ENCODE measurements at places on chromosomes 11 and 22.
A peak's percentile ranks its signal among the peaks of the same experiment; 100 is the strongest.

DNA sequence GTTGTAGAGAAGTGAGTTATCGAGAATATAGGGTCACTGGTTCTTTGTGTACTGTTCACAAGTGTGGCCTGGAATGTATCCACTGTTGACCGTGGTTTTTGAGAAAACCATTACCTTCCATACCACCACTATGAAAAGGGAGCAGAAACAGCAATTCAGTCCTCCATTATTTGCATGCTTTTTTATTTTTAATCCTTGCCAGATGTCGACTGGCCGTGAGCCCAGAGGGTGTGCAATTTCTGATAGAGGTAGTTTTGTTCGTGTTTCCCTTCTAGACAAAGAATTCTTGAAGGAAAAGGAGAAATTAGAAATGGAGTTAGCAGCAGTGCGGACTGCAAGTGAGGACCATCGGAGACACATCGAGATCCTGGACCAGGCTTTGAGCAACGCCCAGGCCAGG, 81.7 kb downstream of the AMOTL1 start:
- no peak for DNase-seq

GRCh38 chr11:115333121-115333520, 171.1 kb downstream of the CADM1 start:
- DNase-seq = no peak

- no peak for DNase-seq
Observed at GRCh38 chr11:2127482-2128129, 11.6 kb downstream of the IGF2 start.

DNA sequence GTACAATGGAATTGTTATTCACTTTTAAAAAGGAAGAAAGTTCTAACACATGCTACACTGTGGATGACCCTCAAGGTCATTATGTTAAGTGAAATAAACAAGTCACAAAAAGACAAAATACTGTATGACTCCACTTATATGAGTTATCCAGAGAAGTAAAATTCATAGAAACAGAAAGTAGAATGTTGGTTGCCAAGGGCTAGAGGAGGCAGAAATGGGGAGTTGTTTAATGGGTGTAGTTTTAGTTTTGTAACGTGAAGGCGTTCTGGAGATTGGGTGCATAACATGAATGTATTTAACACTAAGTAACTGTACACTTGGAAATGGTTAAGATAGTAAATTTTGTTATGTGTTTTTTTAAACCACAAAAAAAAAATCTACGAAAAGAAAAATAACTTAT, 43.8 kb downstream of the CCDC81 start:
- no peak for DNase-seq

- peak; percentile 85 for DNase-seq
Observed at GRCh38 chr22:23696326-23696851, 5.6 kb downstream of the RGL4 start.

DNA sequence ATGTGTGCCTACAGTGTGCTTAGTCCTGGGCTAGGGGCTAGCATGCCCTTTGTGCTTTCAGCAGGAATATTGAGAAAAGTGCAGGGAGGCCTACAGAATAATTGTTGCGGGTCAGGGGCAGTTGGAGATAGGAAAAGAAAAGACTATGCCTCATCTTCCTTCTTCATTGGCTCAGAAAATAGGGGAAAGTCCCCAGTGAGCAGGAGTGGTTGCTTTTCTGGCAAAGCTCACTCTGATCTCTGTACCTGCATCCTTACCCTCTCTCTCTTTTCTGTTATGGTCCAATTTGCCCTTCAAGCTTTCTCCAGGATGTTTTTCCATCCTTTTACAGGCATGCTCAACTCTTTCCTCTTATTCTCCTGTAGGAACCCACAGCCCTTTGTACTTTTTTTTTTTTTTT, 29.5 kb upstream of the RRM1 start:
- no peak for DNase-seq

DNA sequence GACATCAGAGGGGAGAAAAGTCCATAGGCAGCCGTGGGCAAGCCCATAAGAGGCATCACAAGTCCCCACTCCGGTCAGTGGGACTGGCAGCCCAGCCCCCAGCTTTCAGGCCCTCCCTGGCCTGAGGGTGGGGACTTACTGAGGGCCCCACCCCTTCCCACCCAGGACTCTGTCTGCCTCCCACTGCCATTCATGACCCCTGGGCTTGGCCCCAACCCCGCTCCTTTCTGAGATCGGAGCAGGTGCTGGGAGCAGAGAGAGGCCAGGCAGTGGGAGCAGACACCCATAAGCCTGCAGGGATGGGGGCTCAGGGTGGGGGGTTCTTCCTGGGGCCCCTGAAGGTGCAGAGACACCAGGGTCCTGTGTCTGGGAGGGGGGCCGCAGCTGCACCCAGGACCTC, 5.1 kb downstream of the UPK2 start:
- no peak for DNase-seq

DNA sequence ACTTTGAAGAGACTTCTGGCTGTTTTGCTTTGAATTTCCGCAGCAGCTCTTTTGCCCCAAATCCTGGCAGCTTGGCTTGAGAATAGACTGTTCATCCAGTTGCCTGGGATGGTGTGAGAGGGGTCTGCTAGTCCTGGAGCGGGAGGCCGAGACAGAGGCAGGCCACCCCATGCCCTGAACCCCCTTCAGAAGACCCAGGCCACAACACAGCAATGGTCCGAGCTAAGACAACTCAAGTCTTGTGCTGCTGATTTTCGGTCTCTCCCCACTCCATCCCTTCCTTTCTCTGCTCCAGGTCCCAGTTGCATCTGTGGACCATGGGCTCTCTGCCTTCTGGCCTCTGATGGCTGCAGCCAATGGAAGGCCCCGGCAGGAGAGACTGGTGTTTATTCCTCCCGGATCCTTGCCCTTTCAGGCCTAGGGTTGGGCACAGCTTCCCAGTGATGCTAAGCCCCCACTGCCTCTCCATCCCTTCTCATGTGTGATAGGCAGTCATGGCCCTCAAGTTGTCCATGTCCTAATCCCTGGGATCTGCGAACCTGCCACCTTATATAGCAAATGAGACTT, 31.9 kb upstream of the TP53I11 start:
- no peak for DNase-seq

- no peak for DNase-seq
Observed at GRCh38 chr11:68942095-68942620, 38.5 kb downstream of the IGHMBP2 start.

- no peak for DNase-seq
Observed at GRCh38 chr11:47617417-47617809, 23.2 kb upstream of the C1QTNF4 start.

DNA sequence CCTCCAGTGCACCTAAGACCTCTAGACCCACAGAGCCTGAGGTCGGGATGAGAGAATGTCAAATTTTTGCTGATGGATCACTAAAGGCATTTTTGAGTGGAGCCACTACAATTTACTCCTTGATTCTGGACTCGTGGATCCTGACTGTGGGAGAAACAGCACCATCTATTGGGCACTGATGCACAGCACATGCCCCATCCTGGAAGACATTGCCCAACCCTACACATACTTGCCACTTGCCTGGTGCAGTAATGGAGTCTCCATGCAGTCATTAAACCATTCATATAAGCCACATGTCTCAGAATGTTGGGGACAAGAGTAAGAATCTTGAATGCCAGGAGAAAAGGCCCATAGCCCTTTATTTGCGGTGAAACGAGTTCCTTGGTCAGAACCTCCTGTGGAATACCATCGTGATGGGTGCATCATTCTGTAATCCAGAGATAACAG, 103.9 kb downstream of the GGTLC2 start:
- DNase-seq = peak; percentile 14

All from stimulated activated CD4-positive, alpha-beta T cell treated with anti-CD3 and anti-CD28 coated beads, Interleukin-1b, Interleukin-23, amount 100 ng/mL, for 48 hours (primary cell).